ENCODE measurements at places on chromosomes 5 and 9. TPM values are rescaled to one million over a fixed set of nuclear protein-coding genes. Genes with fewer than 3 reads are reported as not detected.

- no peak for DNase-seq
- H3K4me1 ChIP-seq = no peaks in the 10 kb centered on the region
- H3K36me3 ChIP-seq = no peaks in the 10 kb centered on the region
Observed at GRCh38 chr5:180632768-180633167, 16.6 kb downstream of the FLT4 start.

- no peak overlapping the region for H3K4me3 ChIP-seq
- peaks cover 1% of the 10 kb centered on the region for H3K36me3 ChIP-seq
Observed at GRCh38 chr9:93677048-93677571, 100.7 kb downstream of the PHF2 start.

DNA sequence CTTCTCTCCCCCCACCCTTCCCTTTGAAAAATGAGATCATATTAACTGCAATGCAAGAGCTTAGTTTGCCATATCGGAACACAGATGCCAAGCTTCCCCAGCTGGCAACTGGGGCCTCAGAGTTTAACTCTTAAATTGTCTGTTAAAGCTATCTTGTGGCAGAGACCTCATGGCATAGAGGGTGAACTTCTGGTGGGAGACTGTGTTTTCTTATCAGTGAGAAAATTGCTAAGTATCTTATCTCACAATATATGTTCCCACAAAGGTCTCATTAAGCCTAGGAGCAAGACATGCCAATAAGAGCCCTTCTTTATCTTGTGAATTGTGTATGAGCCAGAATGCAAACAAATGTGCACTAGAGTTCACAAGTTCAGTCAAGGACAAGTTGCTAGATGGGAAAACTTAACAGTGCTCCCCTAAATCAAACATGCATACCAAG, 12.3 kb downstream of the NFIB start:
- no peak for DNase-seq
- no peaks in the 10 kb centered on the region for H3K36me3 ChIP-seq
- H3K27ac ChIP-seq = no peak overlapping the region
- peaks cover 64% of the 10 kb centered on the region for H3K27me3 ChIP-seq
- H3K4me1 ChIP-seq = no peaks in the 10 kb centered on the region

The PCDHA11 gene
- not detected for total RNA-seq

The RPP25L gene
- 25.0 TPM for total RNA-seq

DNA sequence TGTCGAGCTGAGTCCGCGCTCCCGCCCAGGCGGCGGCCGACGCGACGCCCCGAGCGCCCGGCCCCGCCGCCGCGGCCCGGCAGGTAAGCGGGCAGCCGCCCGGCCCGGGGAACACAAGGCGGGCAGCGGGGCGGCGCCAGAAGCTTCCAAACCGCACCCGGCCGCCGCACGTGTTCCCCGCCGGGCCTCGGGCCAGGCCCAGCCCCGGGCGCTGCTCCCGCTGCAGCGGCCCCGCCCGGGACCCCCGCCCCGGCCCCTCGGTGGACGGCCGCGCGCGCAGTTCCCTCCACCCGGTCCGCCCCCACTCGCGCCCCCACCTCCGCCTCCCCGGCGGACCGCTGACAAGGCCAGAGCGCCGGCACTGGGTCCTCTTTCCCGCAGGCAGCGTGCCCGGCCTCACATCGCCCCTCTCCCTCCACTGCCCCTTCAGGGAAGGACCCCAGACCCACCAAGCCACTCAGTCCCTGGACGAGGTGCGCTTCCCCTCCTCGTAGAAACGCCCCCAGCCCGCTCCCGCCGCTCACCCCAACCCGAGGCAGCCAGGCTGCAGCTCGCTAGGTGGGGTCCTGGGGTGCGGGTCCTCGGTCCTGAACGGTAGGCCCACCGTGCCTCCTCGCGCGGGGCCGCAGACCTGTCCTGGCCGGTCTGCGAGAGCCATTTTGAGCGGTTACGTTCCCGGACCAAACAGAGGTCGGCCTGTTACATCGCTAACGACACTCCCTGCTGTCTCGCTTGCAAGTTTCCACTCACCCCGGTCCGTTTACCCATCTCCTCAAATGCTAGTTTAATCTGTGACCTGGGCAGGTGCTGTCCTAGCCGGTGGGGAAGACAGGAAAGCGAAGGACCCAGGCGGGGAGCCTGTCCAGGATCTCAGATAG, 475 bp downstream of the WDR5 start:
- H3K4me1 ChIP-seq = peaks cover 39% of the 10 kb centered on the region
- H3K27ac ChIP-seq = peak overlapping the region; percentile 59
- peak overlapping the region; percentile 96 for H3K4me3 ChIP-seq
- DNase-seq = peak; percentile 37
- peaks cover 18% of the 10 kb centered on the region for H3K36me3 ChIP-seq

The SNCAIP gene
- total RNA-seq = not detected

GRCh38 chr5:79845448-79846197, 145.4 kb downstream of the MTX3 start:
- peak overlapping the region; percentile 50 for H3K4me3 ChIP-seq
- peaks cover 12% of the 10 kb centered on the region for H3K27me3 ChIP-seq
- peaks cover 34% of the 10 kb centered on the region for H3K4me1 ChIP-seq
- no peaks in the 10 kb centered on the region for H3K36me3 ChIP-seq

The NR2F1 gene
- total RNA-seq = not detected

All from activated T-cell treated with anti-CD3 and anti-CD28 coated beads, Interleukin-2, amount 50 U/mL, for 72 hours (primary cell).